Stimulated activated CD8-positive, alpha-beta memory T cell treated with anti-CD3 and anti-CD28 coated beads, Interleukin-4, amount 100 ng/mL, for 24 hours (primary cell): ENCODE measurements at places on chromosomes 1 and 21.

- DNase-seq: no peak
These were observed 268.9 kb upstream of the TMEM51 start for GRCh38 chr1:14884614-14885175.

DNA sequence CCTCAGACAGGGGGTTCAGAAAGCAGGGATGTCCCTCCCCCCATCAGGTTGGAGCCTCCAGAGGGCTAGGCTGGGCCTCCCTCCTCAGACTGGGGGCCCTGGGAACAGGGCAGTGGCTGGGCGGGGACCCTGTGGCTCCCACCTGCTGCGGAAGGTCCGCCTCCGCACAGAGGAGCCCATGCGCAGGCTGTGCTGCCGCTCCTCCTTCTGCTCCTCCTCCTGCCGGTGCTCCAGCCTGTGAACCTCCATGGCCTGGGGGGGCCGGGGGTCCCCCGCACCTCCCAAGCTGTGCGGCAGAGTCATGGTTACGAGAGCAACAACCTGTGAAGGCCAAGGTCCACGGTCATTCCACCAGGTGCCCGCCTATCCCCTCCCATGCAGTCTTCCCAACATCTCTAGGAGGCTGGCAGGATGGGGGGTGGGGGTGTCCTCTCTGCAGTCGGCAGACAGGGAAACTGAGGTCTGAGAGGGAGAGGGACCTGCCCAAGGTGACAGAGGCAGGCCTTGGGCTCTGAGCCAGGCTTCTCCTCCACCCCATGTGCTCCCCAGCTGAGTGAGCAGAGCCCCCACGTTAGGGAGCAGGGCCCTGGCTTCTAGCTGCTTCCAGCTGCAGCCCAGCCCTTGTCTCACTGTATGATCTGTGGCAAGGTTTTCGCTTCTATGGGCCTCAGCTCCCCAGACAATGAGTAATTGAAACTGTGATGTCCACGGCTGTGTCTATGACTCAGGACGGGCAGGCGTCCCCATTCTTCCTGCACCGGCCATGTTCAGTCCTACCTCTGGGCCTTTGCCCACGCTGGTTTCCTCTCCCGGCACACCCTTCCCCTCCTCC, 3.4 kb downstream of the MYOM3 start:
- no peak for DNase-seq

DNA sequence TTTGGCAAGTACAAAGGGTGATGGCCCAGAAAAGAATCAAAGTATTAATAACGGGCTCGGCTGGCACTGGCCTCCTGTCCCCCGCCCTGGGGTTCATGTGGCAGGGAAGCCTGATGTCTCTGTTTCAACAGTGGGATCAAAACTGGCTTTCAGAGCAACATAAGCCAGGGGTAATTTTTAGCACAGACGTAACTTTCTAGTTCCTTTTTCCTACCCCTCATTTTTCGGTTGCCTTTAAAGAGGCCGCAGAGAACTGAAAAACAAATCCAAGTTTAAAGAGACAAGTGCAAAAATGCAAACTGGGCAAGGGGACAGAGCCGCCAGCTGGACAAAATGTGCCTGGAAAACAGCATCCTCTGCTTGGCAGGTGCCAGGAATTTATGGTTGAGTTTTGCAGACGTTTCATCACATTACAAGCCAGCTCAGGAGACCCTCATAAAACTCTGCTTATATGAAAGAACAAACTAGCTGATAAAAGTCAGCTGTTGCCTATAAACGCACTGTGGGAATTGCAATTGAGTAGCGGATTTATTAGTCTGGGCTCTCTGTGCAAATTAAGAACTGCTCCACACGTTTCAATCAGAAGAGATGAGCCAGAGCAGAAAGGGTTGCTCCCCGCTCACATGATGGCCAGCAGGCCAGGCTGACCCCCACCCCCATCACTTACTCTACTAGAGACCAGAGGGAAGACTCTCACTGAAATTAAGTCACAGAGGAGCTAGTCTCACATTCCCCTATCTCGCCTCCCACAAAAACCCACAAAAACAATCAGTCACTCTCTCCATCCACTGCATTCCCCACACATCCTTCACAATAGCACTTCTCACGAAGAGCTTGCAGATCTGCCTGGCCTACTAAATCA, 15.8 kb upstream of the CDCA8 start:
- DNase-seq: no peak

- no peak for DNase-seq
These were observed 5.9 kb downstream of the AGO3 start for GRCh38 chr1:35936838-35937237.

GRCh38 chr1:56376188-56376984, 203.0 kb downstream of the PLPP3 start:
- no peak for DNase-seq
